ENCODE measurements at places on chromosomes 7 and 10. TPM values are rescaled to one million over a fixed set of nuclear protein-coding genes. Genes with fewer than 3 reads are reported as not detected.

The FAM25G gene
- not detected for total RNA-seq

DNA sequence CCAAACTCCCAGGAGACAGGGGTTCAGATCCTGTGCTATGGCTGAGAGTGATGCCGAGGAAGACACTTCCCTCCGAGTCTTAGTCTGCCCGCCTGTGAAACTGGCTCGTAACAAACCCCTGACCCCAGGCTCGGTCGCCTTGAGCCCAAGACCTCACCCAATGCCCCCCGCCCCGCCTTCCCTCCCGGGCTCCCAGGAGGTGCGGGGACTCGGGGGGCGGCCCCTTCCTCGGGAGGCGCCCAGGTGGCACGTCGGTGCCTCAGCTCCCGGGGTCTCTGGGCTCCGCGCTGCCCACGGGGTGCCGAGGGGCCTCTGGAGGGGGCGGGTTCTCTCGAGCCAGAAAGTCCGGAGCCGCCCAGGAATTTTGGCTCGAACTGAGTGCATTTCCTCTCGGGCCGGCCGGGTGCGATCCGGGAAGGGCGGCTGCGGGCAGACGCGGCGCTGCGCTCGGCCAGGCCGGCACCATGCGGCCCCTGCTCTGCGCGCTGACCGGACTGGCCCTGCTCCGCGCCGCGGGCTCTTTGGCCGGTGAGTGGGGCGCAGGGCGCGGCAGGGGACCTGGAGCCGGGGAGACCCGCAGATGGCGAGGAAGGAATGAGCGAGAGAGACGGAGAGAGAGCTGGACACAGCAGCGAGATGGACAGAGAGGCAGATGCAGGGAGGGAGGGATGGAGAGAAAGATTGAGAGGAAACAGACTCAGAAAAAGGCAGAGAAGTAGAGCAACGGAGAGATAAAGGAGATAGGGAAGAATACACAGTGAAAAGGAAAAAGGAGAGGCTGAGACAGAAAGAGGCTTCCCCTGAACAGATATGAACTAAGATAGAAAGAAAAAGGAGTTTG, at the start of gene PLAC9:
TSS of gene PLAC9 (plus strand) at position 432 of the 841 bp plus-strand sequence. CDS start at position 465, 33 bp downstream.
- DNase-seq = no peak

DNA sequence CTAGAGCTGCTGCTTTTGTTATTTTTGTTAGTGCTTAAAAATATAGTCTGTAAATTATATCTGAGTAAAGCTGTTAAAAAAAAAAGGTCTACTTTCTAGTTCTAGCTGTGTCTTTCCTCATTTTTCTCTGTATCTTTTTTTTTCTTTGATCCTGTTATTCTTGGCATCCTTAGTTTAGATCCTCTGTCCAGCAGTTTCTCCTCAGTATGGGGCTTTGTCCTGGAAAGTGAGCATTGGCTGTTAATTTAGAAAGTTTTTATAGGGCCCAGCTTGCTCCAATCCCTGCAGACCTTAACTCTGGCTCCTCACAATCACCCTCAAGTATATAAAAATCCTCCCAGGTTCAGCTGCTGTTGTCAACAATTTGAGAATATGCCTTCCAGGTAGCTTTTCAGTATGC, 23.5 kb downstream of the DDX50 start:
- no peak for DNase-seq

GRCh38 chr10:99832439-99832838, 50.0 kb downstream of the ABCC2 start:
- DNase-seq = no peak

DNA sequence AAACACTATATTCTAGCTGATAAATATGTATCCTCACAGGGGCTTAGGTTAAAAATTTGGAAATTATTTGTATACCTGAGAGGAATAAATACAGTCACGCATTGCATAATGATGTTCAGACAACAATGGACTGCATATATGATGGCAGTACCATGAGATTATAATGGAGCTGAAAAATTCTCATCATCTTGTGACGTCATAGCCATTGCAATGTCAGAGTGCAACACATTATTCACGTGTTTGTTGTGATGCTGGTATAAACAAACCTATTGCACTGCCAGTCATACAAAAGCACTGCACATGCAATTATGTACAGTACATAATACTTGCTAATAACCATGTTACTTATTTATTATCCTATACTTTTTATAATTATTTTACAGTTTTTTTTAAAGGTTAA, 31.4 kb downstream of the STEAP1B start:
- DNase-seq = no peak

The FAM13C gene
- total RNA-seq = 12.8 TPM

DNA sequence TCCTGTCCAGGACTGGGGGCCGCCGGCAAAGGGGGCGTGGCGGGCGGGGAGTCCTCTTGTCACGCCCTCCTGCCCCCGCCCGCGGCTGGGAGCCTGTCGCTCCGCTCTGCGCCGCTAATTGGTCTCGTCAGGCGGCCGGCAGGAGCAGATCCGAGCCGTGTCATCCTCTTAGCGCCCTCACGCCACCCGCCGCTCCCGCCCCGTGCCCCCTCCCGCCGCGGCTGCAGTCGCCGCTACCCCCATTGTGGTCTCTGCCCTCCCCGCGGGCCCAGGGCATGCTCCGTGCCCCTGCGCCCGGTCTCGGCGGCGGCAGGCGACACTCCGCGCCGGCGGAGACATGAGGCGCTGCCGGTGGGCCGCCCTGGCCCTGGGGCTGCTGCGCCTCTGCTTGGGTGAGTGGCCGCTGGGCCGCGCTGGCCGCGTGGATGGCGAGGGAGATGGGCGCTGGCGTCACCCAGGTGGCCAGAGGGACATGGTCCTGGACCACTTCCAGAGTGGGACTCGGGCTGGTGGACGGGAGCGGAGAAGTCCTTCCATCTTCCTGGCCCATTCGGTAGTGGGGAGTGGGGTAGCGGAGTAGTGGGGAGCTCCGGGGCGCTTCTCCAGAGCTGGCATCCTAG, at the start of gene CDHR1:
TSS of gene CDHR1 (plus strand) at position 114 of the 620 bp plus-strand sequence. CDS start at position 338, 224 bp downstream.
- DNase-seq = no peak

- no peak for DNase-seq
Measured at GRCh38 chr10:88831709-88832108, 19.9 kb downstream of the ANKRD22 start.

The PVRIG gene
- total RNA-seq = 1.7 TPM

DNA sequence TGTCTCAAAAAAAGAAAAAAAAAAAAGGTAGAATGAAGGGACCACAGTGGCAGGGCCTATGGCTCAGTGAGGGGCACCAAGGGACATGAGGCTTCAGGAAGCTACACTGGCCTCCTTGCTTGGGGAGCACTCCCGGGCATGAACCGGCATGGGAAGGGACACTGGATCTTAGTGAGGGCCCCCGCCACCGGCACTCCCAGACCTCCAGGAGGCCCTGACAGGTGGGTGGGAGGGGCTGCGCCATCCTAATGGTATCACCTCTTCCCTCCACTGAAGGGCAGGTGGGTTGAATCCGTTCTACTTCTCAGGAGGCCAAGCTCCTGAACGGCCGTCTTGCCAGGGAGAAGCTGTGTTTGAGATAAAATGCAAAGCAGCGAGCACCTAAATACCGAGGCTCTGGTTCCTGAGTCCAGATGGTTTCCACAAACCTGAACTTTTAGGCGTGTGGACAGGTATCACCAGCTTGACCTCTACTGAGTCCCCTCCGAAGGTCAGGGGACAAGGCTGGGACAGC, 69.8 kb downstream of the C10orf143 start:
- no peak for DNase-seq

DNA sequence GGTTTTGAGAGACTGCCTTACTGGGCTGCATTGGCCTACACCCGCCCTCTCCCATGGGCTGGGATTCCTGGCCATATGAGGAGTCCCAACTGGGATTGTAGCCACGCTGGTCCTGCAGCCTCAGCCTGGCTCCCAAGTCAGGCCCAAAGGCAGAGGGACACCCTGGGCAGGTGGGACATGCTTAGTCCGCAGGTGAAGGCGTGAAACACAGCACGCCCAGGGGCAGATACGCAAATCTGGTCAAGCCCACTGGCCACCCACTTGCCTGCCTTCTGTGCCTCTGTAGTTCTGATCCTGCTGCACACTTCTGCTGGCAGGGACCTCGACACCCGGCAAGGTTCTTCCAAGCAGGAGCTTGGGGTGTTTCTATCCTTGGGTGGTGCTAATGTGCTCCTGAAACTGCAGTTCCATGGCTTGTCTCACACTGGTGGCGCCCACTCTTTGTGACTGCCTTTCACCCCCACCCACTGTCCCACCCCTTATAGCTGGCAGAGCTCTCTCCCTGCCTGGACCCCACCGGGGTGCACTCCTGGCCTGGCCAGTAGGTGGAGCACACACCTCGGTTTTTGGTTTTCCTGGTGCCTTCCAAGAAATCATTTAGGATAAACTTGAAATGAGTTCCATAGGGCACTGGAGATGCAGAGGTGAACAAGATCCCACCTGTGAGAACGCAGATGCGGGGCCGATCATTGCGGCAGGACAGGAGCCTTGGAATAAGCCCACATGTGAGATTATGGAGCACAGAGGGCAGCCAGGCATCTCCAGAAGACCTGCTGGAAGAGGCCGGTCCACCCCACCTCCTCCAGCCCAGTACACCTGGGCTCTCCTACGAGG, 47.9 kb downstream of the MKI67 start:
- DNase-seq = no peak

DNA sequence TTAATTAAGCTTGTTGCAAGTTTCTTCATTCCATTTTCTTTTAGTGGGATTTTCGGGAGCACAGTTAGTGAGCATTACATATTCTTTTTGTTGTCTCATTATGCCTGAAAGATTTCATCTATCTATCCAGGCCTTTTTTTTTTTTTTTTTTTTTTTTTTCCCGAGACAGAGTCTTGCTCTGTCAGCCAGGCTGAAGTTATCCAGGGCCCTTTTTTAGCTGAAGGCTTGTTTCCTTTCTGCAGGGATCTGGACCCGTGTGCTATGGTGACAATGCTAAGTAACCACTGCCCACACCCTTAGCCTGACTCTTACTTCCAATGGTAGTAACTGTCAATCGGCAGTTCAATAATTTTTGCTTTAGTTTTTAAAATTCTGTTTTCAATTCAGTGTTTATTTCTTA, 190.8 kb upstream of the MTPN start:
- no peak for DNase-seq

DNA sequence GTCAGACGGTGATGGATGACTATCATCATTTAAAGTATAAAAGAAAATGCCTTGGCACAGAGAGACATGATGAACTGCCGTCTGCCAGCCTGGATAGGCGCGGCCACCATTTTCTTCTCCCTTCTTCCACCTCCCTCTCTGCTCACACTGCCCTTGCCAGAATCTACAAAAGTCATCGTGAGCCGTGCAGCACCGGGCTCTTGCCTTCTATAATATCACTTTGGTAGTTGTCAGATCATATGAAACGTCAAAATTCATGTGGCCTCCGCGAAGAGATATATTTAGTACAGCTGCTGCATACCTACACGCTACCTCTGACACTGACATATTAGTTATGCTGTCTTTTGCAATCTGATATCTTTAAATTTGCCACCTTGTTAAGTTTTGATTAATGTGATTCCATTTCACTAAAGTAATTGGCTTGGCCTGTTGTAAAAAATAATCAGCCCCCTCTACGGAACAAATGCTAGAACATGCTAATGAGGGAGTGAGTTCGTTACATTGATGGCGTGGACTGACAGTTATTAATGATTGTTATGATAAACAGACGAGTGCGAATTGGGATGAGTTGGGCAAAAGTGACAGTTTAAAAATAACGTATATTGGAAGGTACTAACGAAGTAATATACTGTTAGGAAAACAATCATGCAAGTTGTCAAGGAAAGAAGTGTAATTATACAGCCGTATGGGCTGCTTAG, 214.9 kb downstream of the LRMDA start:
- no peak for DNase-seq

DNA sequence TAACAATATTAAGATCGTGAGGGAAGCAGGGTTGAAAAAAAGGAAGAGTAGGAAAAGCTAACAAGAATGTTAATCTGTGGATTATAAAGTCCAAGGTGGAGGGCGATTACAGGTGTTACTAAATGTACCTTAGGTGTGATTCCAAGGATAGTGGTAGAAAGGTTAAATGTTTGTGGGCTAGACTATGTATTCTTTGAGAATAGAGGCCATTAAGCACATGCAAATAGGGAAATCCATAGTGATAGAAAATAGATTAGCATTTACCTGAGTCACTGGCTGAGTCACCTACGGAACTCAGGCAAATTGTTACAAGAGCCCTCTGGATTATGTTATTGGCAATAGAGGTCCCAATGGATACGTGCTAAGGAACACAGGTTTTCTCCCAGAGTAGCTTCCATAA, 9.0 kb downstream of the MGAM2 start:
- DNase-seq = no peak

The TMEM213 gene
- not detected for total RNA-seq

The RASA4B gene
- total RNA-seq = 19.6 TPM

The ELOVL3 gene
- not detected for total RNA-seq

GRCh38 chr10:87603769-87604168, 55.9 kb upstream of the PAPSS2 start:
- DNase-seq = no peak

GRCh38 chr7:141227454-141227853, 153.6 kb downstream of the TMEM178B start:
- no peak for DNase-seq

DNA sequence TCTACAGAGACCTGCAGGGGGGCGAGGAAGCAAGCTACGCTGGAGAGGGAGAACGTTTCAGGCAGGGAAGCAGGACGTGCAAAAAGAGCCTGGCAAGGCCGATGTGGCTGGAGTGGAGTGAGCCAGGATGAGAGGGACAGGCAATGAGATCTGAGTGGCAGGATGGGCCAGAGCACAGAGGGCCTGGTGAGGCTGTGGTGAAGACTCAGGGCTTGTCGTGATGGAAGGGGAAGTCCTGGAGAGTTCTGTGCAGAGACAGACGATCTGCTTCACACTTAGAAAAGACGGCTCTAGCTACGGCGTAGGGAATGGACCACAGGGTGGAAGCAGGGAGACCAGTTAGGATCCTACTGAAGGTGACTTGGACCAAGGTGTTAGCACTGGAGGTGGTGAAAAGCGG, 87.0 kb downstream of the SH3PXD2A start:
- DNase-seq = no peak

DNA sequence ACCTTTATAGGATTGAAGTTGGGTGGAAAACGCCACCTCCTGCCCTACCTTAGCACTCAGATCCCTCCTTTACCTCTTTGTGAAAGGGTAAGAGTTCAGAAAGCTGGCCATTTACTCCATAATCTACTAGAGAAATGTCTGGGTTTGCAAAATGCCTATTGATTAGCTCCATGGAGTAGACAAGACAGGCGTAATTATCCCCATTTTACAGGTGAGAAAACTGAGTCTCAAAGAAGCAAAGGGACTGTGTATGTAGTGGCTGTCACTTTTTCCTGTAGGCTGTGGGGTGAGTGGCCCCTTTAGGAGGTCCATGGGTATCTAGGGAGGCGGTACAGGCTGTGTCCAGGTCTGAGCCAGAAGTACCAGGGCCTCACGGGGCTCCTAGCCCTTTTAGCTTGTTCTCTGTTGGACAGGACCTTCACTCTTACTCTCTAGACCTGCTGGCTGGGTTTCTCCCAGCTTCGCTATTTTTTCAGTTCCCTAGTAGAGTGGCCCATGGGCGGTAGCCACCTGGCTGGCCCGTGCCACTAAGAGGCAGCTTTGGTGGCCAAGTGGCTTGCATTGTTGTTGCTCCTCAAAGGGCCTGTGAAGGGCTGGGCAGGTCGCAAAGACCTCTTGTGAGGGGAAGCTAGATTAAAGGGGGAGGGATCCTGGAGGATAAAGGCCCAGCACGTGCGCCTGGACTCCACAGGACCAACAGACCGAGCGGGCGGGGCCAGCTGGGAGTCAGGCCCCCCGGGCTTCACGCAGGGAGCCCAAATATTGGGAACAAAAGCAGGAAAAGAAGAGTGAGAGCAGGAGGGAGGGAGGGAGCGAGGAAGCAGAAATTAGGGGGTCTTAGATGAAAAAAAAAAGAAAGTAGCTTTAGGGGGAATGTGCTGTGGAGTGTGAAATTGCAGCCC, 4.7 kb upstream of the PAX2 start:
- DNase-seq = no peak

GRCh38 chr10:23469596-23470237, 30.8 kb downstream of the OTUD1 start:
- DNase-seq = no peak

The PTPN20 gene
- total RNA-seq = 1.5 TPM

The PRLHR gene
- 23.1 TPM for total RNA-seq
